ENCODE measurements at places on chromosomes 11 and 22.

- DNase-seq: no peak
Observed at GRCh38 chr11:2885017-2885677, 428 bp downstream of the CDKN1C start.

DNA sequence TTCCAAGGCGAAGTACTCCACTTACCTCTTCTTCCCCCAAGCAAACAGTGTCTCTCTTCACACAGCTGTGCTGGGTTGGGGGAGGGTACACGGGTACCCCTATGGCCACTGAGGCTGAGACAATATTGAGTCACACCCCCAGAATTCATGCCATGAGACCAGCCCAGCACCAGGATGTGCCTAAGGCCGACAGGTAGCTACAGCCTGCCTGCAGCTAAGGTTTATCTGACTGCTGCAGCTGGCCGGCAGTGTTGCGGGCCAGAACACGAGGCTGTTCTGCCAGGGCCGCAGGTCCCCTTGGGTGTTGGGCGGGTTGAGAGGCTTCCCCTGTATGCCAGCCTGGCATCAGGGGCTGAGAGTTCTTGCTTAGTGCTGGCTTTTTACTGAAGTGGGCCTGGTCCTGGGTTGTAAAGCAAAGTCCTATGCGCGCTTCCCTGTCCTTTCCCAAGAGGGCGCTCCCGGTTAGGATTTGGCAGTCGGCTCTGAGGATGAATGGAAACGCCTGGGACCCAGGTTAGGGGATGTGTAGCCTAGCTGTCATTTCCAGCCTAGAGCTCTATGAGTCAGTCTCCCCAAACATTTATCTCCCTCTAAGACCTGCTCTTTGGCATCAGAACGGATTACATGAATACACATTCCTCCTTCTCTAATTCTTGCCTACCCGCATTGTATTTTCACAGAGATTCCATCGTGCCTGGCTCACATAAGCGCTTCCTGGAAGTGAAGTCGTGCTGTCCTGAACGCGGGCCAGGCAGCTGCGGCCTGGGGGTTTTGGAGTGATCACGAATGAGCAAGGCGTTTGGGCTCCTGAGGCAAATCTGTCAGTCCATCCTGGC is 7.1 kb downstream of the USP18 start:
- no peak for DNase-seq

GRCh38 chr11:19962801-19963175 is 197.5 kb downstream of the DBX1 start:
- DNase-seq: no peak

DNA sequence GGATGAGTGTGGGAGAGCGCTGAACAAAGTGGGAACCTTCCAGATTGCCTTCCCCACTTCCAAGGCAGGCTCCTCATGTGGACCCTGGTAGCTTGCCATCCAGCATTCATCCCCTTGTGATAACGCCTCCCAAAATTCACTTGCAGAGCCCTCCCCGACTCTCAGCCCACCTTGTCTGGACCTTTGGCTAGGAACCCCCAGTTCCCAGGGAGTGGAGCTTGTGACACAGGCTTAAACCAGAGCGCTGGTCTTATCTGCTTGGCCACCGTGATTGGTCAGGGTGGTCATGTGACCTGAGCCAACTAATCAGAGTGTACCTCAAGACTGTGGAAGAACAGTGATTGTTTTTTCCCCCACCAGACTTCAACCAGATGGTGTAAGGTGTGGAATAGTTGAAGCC is 9.6 kb upstream of the SLC35C1 start:
- DNase-seq: no peak

DNA sequence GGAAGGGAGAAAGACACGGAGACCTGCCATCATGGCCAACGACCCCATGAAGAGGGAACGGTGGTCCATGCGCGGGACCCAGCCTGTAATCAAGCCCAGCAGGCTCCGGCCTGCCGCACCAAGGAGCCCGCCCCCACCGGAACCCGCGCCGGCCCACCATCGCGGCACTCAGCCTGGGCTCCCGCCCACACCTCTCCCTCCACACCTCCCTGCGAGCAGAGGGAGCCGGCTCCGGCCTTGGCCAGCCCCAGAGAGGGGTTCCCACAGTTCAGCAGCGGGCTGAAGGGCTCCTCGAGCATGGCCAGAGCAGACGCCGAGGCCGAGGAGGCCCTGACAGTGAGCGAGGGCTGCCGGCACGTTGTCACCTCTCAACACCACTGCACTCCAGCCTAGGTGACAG is 1302.8 kb upstream of the CNTN5 start:
- no peak for DNase-seq

- DNase-seq: no peak
Observed at GRCh38 chr11:114915871-114916805, 237.8 kb downstream of the NXPE2 start.

DNA sequence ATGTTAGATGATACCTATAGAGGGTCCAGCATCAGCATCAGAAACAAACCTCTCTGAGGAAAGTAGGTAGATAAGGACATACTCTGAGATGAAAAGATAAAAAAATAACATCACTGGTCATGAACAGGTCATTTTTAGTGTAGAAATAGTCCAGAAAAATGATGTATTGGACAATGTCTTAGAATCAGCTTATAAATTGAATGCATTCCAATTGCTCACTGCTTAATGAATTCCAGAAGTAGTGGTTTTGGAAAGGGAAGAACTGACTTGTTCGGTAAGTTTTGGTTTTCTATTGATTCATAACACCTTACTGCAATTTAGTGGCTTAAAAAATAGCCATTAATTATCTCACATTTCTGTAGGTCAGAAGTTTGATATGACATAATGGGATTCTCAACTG is 929.5 kb upstream of the CCDC90B start:
- DNase-seq: no peak

- no peak for DNase-seq
Observed at GRCh38 chr11:45801723-45802315, 3.1 kb upstream of the SLC35C1 start.

DNA sequence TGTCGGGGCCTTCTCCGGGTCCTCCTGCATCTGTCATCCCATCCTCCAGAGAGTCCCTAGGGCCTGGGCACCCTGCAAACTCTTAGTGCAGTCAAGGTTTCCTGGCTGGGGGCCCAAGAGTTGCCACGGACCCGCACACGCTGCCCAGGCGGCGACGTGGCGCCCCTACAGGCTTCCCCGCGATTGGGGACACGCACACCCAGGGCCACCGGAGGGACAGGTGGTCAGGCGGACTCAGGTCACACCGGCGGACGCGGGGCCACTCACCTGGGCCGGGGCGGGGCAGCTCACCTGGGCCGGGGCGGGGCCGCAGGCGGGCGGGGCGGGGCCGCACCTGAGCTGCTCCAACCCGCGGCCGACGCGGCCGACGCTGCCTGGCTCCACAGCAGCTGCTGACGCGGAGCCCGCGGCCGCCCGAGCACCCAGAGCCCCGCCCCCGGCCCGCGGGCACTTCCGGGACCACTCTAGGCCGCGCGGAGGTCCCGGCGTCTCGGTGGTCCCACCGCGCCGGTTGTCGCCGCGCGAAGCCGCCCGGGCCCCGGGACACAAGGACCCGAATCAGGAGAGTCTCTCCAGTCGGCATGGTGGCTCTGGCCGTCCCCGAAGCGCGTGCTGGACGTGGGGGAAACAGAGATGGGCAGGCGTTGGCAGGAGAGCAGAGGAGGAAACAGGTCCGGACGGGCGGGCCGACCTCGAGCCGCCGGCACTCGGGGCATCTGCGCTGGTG is at the start of gene ZNF70:
ZNF70 (minus strand) TSS at position 399 of the 727 bp plus-strand sequence. CDS start 5,972 bp downstream, outside the sequence.
- DNase-seq: peak; percentile 80

GRCh38 chr11:64044730-64045393 is 9.1 kb downstream of the FLRT1 start:
- DNase-seq: no peak

DNA sequence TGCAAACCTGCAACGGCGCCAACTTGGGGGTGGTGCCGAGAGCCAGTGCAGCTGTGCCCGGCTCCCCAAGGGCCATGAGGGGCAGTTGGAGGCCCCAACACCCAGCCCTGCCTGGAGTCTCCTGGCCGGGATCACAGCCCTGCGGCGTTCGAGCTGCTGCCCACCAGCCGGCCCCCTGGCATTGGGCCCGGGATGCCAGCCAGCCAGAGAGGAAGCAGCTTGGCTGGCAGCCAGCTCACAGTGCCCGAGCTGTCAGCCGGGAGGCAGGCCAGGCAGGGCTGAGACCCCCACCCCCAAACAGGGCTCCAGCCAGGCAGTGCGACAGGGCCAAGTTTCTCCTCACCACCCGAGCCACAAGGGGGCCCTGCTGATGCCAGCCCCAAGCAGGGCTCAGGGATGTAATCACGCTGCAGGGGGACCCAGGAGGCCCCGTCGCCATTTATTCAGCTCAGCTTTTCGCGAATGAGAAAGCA is 26.0 kb upstream of the TCF20 start:
- DNase-seq: no peak

GRCh38 chr11:32435152-32435480 is 223 bp downstream of the WT1 start:
- no peak for DNase-seq

- DNase-seq: no peak
Observed at GRCh38 chr11:71153005-71153390, 99.4 kb downstream of the SHANK2 start.

- DNase-seq: no peak
Observed at GRCh38 chr11:69504127-69504526, 22.7 kb downstream of the LINC01488 start.

- no peak for DNase-seq
Observed at GRCh38 chr22:47678636-47679287, 916.3 kb downstream of the TBC1D22A start.

DNA sequence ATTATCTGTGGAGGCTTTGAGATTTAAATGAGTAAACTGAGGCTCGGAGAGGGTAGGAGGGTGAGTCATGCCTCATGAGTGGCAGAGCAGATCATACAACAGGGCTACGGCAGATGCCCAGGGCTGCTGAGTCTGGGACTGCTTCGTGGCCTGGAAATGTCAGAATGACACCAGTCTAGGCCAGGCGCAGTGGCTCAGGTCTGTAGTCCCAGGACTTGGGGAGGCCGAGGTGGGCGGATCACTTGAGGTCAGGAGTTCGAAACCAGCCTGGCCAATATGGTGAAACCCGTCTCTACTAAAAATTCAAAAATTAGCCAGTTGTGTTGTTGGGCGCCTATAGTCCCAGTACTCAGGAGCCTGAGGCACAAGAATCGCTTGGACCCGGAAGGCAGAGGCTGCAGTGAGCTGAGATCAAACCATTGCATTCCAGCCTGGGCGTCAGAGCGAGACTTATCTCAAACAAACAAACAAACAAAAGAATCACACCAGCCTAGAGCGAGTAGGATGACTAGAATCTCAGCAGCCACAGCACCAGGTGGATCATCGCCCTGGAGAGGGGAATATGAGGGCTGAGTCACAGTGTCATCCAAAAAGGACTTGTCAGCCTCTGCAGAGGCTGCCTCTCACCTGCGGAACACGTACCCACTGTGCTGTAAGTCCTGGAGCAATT is 48.6 kb upstream of the ADA2 start:
- no peak for DNase-seq

- DNase-seq: no peak
Observed at GRCh38 chr22:31262312-31263133, 29.8 kb downstream of the PIK3IP1 start.

DNA sequence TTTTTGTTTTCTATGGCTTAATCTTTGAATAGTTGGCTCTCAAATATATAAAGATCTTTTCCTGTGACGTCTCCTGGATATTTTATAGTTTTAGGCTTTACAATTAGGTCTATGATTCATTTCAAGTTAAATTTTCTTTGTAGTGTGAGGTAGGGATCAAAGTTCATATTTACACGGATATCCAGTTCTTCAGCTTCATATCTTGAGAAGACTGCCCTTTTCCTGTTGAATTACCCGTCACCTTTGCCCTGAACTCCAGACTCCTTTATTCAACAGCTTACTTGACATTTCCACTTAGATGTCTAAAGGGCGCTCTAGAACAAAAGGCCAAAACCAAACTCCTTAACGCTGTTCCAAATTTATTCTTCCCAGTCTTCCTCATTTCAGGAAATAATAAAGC is 51.7 kb downstream of the TTC17 start:
- DNase-seq: no peak

GRCh38 chr11:46918788-46919513 is 601 bp upstream of the LRP4 start:
- no peak for DNase-seq

DNA sequence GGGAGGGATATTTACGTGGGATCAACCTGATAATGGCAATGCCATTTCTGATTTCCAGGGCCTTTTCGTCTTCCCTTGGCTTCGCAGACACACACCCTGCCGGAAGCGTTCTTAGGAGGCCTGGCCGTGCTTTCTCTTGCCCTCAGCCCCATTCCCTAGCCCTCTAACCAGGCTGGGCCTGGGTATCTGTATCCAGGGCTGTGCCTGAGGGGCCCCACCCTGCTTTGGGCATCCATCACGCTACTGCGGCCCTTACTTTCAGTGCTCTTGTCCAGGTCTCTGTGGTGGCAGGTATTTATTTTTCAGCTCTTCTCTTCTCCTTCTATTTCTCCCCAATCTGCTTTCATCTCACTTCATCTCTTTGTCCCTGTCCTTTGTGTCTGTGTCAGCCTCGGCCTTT is 105.0 kb downstream of the ZBTB16 start:
- DNase-seq: no peak

Measured in activated T-helper 9 cell treated with anti-CD3 and anti-CD28 coated beads, Interleukin-2, amount 50 U/mL, for 16 hours (primary cell).